NCI-H187 (cell line): ENCODE measurements at places on chromosomes 11 and 22.
A peak's percentile ranks its signal among the peaks of the same experiment; 100 is the strongest.

DNA sequence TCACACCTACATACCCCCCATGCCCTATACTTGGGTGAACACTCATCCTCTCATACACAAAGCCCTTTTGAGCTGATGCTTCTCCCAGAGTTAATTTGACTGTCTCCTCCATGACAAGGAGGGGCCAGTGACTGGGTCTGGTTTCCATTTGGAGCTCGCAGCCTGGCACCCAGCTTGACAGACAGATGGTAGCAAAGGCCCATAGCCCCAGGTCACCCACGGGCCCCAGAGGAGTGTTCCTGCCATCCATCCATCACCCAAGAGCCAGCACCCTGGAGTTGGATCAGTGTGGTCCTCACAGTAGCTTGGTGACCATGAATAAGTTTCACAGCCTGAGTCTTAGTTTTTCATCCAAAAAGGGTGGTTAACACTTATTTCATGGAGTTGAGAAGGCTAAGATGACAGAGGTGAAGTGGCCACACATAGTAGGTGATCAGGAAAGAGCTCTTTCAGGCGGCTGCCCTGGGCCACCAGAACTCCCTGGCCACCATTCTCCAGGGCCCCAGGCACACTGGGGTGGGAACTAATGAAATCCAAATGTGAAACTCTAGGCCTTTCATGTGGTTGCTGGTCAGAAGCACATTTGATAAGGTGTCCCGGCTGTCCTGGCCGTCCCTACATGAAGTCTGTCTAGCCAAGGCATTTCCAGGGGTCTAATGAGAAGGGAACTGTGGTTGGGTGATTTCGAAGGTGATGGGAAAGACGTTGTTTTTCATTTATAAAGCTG is 42.4 kb downstream of the LIF start:
- DNase-seq: no peak

GRCh38 chr11:46295312-46296058 is 18.0 kb downstream of the CREB3L1 start:
- no peak for DNase-seq

DNA sequence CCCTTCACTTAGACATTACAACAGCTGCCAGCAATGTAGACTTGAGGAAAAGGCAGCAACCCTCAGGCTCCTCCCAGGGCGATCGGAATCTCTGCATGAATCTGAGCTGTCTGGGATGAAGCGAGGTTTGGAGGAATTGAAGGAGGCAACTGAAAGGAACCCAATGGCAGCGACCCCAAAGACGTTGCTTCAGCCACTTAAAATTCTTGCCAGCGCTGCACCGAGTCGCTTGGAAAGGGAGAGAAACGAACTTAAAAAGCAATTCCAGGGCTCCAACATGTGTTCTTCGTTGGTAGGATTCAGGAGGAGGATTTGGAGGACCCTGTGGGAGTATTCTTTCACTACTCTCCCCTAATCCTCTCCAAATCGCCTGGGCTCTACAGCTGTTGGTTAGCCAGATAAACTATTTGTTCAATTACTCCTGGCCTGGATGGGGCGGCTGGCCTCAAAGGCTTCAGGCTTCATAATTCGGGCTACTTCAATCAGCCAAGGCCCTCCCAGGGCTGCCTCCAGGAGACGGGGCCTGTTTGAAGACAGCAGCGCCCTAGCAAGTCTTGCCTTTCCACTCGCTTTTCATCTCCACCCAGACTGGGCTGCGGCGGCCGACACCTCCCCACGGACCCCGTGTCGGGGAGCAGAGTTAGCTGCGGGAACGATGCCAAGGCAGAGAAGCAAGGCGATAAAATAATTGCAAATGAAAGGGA is 72.4 kb upstream of the TMEM45B start:
- no peak for DNase-seq

DNA sequence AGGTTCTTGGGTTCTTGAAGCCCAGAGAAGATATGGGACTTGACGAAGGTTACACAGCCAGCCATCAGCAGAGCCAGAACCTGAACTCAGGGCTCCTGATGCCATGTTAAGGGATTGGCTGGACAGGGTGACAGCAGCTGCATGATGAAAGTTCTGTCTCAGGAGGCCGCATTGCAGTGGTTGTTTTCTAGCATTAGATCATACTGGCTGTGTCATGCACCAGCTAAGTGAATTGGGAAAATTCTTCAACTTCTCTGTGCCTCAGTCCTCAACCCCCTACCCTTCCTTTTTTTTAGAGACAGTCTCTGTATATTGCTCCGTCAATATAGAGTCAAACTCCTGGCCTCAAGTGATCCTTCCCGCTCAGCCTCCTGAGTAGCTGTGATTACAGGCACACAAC is 5.4 kb upstream of the LTBP3 start:
- DNase-seq: no peak

DNA sequence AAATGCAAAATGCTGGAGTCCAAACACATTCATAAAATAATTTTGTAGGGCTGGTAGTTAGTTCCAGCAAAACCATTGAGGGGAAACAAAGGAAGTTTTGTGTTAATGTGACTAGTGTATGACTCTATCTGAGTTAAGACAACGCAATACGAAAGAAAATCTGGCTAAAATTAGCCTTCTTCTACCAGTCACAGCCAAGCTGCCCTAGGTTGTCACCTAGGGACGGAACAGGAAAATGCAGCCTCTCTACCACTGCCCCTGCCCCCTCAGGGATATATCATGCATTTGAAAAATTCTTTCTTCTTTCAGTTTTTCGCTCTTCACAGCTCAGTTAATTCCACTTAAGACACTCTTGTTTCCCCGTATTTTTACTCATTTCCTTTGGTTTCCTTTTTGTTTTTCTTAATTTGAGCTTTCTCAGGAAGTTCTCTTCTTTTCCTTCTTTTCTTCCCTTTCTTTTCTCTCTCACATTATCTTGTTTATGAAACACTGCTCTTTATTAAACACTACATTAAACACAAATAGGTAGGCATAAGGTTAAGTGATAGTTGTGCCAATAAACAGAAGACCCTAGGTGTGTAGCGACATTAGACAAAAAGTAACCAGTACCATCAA is 30.6 kb downstream of the KIRREL3 start:
- DNase-seq: no peak

DNA sequence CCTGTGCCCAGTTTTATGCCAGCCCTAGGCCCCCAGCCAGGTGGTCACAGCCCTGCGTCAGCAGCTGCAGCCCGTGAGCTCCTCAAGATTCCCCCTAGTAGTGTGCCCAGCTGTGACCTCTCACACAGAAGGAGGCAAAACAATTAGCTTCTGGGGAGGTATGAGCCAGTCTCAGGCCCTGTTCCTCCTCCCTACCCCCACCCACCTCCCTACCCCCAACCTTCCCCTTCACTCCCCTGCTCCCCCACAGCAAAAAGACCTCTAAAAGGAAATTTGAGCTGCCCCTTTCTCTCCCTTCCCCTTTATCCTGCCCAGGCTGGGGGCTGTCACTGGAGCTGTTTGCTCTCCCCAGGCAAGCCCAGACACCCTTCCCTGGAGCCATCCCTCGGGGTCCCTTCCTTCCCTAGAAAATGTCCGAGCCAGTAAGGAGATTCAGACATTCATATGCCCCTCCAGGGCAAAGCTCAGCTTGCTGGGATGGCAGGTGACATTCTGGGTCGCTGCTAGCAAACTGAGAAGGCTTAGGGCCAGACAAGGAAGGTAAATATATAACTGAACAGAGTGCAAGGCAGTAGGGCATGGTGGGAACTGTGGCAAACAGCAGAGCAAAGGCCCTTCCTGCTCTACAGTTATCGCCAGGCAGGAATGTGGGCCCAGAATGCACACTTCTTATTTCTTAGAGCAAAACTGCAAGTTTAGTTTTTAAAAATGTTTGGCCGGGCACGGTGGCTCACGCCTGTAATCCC is 300.2 kb downstream of the MN1 start:
- DNase-seq: no peak

GRCh38 chr11:11519184-11519583 is 102.6 kb downstream of the GALNT18 start:
- no peak for DNase-seq

DNA sequence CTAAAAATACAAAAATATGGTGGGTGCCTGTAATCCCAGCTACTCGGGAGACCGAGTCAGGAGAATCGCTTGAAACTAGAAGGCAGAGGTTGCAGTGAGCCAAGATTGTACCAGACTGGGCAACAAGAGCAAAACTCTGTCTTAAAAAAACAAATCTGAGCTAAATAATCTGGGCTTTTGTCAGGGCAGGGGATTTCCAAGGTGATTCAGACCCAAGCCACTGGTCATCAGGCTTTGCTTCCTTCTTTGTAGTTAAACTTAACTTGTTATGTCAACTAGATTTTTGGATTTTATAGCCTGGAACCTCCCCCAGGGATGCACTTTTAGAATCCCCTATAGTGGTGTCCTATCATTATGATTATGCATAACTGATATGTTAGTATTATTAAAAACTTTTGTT is 27.0 kb upstream of the SLC22A8 start:
- no peak for DNase-seq

GRCh38 chr22:33049119-33049729 is 9.0 kb downstream of the SYN3 start:
- DNase-seq: no peak

GRCh38 chr22:43490311-43490710 is 78.5 kb downstream of the MPPED1 start:
- DNase-seq: no peak

GRCh38 chr22:29892315-29893156 is 9.6 kb downstream of the MTMR3 start:
- DNase-seq: no peak

GRCh38 chr11:83574519-83574918 is 288.4 kb upstream of the CCDC90B start:
- DNase-seq: no peak

DNA sequence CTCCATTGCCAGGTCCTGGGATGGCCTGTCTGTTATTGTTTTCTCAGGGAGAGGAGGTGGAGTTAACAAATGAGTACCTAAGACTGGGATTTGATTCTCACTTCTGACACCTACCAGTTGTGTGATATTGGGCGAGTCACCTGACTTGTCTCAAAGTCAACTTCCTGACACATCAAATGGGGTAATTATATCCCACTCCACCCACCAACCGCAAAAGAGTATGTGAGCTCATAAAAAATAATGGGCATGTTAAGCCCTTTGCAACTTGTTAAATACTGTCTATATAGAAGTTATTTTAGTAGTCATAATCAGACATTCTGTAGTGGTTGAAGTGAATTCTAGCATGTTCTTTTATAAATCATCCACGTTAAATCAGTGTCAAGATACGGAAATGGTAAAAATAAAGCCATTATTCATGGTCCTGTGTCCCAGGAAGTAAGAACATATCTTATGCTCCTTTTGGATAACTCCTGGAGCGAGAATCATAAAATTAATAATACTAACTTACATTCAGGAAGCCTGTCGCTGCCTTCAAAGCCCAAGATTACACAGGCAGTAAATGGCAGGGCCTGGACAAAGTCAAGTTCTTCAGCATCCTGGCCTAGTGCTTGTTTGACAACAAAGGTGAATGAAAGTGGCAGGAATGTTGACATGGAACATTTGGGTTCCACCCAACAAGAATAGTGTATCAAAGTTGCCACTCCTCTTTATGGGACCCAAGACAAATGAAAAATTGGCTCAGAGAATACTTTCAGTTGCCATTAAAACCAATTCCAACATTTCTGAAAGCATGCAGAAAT is 54.3 kb downstream of the SYTL2 start:
- DNase-seq: no peak

DNA sequence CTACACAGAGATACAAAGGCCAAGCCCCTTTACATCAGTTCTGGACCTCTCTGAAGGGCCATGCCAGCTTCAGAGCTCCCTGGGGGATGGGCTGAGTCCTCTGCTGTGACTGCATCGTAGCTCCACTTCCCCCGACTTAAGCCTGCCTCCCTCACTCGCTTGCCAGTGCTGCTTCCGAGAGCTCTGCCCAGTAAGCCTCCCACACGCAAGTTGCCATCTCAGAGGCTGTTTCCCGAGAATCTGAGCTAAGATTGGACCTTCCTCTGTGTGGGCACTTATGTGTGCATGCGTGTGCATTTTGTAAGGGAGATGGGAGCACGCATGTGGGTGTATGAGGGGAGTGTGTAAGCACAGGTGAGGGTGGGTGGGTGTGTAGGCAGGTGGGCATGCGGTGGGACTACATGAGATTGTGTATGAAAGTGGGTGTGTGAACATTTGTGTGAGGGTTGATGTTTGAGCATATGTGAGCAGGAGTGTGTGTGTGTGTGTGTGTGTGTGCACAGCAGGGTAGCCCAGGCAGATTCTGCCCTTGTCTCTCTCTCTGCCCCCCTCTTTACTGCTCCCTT is 163.0 kb upstream of the SYT13 start:
- DNase-seq: no peak

GRCh38 chr11:115042002-115042401 is 363.7 kb downstream of the NXPE2 start:
- no peak for DNase-seq

- peak; percentile 38 for DNase-seq
Measured at GRCh38 chr11:44950625-44951476, at the start of gene TP53I11. TSS of gene TP53I11 (minus strand) at chr11:44950883. CDS start at chr11:44938335, 12,548 bp downstream.

DNA sequence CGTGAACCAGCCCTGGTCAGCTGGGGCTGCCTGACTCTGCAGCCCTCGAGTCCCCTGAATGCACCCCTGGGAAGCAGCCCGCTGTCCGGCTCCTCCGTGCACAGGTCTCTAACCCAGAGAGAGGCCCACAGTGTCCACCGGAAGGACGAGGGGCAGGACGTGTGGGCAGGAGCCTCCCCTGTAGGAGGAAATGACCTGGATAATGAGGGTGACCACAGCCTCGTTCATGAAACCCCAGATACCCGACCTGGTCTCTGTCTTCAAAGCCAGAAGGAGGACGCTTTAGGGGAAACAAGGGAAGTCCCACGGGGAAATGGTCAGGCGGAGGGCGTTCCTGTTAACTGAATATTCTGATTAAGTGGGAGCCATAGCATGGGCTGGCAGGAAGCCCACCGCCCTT is 23.3 kb downstream of the LIF start:
- no peak for DNase-seq

DNA sequence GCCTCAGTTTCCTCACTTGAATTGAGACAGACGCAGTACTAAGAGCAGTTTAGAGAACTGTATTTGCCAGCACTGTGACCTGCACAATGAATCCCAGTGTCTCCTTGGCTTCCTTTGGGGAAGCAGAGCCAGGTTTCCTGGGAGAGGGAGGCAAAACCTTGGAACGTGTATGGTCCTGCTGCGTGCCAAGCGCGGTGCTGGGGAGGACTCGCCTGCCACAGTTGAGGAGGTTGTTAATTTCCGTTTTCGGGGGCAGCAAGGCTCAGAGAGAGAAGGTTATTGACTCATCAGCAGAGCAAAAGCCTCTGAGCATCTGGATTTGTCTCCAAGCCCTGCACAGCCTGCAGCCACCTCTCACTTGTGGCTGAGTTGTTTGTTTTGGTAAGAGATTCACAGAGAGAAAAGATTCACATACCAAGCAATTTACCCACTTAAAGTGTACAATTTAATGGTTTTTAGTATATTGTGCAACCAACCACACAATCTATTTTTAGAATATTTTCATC is 10.8 kb downstream of the SYT12 start:
- DNase-seq: no peak

- DNase-seq: no peak
Measured at GRCh38 chr11:85745626-85746025, 59.6 kb upstream of the CCDC89 start.

- DNase-seq: no peak
Measured at GRCh38 chr22:41696703-41697102, 2.6 kb upstream of the MEI1 start.

GRCh38 chr11:35619855-35620640 is 1.8 kb downstream of the FJX1 start:
- DNase-seq: no peak
